Cerebellar nuclear complex (tissue), 1 donor: ENCODE measurements at places on chromosomes 6 and 20.

- DNase-seq, result no peak
Measured at GRCh38 chr20:16228722-16229121, 344.5 kb downstream of the KIF16B start.

- no peak for DNase-seq
Measured at GRCh38 chr6:43827898-43828297, 57.9 kb downstream of the VEGFA start.

DNA sequence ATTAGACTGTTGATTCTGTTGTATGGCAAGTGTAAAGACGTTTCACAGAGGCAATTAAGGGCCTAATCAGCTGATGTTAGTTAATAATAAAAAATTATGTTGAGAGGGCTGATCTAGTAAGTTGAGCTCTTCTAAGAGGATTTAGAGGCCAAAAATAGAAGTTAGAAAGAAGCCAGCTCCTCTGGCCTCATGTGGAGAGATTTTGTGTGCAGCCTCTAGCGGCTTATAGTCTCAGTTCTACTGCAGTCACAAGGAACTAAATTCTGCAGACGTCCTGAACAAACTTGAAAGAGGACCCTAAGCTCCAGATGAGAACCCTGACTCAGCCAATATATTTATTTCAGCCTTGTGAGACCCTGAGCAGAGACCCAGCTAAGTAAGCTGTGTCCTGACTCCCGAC is 498.6 kb downstream of the BTBD3 start:
- no peak for DNase-seq

GRCh38 chr6:9532621-9533557 is 882.0 kb downstream of the TFAP2A start:
- DNase-seq, result no peak

DNA sequence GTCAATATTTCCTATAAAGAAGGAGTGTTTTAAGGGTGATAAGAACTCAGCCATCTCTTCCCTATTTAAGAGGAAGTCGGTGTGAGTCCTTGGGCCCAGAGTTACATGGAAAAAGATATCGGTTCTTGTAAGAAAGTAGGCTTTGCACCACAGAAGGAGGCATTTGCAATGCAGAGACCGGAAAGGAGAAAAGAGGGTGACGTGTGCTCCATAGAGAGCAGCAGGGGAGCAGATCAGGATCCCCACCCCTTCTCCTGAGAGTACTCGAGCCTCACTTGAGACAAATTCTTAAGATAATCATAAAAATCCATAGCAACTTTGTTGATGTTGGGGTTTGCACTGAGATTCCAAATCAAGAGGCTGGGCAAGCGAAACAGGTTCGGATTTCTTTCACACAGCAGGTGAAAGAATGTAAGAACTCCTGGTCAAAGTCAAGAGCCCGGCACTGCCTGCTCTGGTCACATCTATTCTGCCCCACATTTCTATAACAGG is 27.8 kb downstream of the FOXA2 start:
- DNase-seq, result no peak

GRCh38 chr20:22746957-22747356 is 162.6 kb upstream of the FOXA2 start:
- DNase-seq, result no peak

DNA sequence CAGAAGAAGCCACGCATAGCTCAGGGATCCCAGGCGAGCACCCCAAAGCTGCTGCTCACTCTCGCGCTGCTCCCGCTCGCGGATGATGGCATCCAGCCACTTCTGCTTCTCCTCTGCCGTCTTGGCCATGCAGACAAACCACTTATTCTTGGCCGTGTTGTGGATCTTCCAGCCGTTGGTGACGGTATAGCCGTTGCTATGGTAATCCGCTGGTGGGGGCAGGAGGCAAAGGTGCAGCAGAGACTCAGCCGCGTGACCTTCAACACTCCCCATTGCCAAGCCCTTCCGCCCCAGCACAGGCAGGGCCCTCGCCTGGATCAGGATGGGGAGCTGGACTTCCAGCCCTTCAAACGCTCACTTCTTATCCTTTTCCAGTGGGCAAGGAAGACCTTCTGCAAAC is 136.9 kb downstream of the PREX1 start:
- no peak for DNase-seq

DNA sequence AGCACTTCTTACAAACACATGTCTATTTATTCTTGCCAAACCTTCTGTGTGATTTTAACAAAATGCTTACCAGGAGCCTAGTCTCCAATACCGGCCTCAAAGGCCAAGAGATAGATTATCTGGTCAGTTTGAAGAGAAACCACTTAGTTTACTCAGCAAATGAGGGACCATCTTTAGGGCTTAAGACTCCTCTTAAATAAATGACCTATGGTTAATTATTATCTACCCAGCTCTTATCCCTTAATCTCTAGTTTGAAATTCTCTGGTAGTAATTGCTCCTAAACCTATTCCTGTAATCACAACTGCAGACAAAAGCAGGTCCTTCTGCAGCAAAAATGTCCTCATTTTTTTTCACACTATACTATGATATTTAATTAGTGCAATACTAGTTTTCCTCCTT is 301.8 kb downstream of the KIF16B start:
- DNase-seq, result no peak

GRCh38 chr6:78199044-78199443 is 546.2 kb downstream of the MEI4 start:
- DNase-seq, result no peak

GRCh38 chr6:109687271-109687761 is 3.7 kb downstream of the AK9 start:
- no peak for DNase-seq

- DNase-seq, result no peak
Measured at GRCh38 chr6:5850848-5851255, 155.9 kb downstream of the NRN1 start.

DNA sequence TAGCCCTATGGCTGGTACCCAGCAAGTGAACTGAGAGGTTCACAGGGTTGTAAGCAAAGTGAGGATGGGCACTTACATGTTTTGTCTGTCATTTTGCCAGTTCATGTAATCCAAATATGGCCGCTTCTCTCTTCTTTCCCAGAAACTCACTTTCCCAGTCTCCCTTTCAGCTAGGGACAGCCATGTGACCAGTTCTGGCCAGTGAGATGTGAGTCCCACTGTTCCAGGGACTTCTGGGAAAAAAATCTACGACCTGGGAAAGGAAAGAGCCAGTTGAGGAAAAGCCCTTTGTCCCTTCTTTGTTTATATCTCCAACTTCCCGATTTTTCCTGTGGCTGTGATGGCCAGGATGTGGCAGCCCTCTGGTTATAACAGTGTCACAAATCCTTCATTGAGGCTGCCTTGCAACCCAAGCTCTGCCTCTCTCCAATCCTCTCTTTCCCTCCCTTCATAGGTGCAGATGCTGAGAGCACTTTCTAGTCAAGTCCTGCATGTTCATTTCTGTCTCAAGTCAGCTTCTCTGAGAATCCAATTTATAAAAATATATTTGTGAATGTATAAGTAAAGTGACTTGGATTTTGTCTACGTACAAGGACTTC is 148.6 kb upstream of the ZFP64 start:
- DNase-seq, result no peak

- no peak for DNase-seq
Measured at GRCh38 chr6:106247733-106248132, 77.8 kb downstream of the ATG5 start.

- no peak for DNase-seq
Measured at GRCh38 chr6:139679516-139680179, 305.2 kb upstream of the CITED2 start.

DNA sequence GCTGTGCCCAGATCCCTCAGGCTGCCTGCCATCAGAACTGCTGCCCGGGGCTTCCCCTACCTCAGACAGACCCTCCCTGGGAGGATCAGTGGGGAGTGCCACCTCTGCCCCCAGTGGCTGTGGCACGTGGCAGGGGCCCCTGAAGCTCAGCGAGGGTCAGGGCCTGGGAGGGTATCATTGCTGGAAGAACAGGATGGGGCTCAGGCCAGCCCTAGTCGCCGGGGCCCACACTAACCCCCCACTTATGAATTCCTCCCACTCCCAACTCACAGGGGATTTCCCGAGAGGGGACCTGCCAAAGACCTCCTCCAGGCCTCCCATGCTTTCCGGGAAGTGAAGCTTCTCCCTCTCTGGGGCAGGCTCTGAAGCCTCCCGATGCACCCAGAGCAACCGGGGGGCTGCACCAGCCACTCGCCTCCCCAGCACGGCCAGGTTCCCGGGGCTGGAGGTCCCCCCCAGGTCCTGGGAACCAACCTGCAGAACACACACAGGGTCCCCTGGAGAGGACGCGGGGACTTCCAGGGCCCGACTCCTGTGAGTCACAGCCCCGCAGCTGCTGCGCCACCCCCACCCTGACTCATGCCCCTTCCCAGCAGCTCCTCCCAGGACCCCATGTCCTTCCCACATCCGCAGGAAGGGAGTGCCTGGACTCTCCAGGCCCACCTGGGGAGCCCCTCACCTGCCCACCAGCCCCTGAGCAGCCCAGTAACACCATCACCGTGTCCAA is 2.5 kb downstream of the TNFRSF6B start:
- no peak for DNase-seq

DNA sequence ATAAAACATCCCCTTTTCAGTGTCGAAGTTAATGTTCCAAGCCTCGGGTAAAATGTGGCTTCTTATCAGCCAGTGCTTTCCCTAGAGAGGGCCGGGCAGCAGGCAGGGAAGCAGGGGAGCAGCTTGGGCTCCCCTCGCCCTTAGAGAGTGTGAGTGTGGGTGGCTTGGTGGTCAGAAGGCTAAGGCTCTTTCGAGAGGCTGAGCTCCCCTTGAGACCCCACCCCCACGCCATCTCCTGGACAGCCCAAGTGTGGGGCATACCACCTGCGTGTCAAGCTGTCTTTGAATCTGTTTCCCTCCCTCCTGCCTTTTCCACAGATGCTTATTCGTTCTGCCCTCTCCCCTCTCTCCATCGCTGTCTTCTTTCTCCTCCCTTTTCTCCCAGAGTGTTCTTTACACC is 95.1 kb upstream of the FOXP4 start:
- no peak for DNase-seq

- no peak for DNase-seq
Measured at GRCh38 chr6:139017227-139017626, 11.3 kb upstream of the ABRACL start.

- no peak for DNase-seq
Measured at GRCh38 chr6:164130151-164130550, 715.6 kb downstream of the QKI start.

GRCh38 chr20:3935295-3935955 is 46.2 kb downstream of the PANK2 start:
- DNase-seq, result peak; percentile 13

DNA sequence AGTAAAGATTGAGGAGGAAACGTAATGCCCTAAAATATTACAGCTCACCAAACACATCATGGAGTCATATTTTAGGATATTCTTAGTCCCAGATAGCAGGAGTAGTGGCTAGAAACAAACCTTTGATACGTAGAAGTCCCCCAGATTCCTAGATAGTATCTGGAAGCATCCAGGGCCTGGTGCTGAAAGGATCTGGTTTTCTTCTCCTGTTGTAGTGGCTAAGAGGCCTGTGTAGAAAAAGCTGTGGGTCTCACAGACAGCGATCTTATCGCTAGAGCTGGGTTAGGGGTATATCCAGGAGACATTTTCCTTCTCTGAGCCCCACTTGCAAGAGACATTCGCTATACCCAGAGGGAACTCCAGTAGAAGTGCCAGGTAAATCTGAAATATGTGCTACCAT is 139.9 kb downstream of the KCNQ5 start:
- DNase-seq, result no peak

DNA sequence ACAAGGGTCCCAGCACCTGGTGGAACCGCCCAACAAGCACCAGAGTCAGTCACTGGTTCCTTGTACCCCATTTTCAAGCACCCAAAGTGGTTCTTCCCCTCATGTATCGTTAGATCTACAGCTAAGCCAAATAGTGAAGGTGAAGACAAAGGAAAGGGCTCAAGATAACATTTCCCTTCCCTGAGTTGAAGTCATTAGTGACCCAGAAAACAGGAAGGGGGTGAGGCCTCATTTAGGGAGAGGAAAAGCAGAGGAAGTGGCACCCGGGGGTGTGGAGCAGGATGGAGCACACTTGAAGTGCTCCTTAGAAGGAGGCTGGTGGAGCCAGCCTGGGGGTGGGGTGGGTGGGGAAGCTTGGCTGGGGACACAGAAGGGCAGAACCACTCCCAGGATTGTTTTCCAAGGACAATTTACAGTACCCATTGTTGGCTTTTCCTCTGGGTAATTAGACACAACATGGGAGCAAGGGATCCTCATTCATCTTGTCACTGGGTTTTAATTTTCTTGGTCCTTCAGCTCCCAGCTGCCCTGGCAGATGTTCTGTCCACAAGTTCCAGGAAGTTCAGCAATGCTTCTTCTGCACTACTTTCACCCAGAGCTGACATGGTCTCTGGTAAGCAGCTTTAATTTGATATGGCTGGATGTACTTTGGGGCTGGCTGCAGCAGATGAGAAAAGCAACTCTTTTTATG is 73.3 kb upstream of the CD93 start:
- no peak for DNase-seq

DNA sequence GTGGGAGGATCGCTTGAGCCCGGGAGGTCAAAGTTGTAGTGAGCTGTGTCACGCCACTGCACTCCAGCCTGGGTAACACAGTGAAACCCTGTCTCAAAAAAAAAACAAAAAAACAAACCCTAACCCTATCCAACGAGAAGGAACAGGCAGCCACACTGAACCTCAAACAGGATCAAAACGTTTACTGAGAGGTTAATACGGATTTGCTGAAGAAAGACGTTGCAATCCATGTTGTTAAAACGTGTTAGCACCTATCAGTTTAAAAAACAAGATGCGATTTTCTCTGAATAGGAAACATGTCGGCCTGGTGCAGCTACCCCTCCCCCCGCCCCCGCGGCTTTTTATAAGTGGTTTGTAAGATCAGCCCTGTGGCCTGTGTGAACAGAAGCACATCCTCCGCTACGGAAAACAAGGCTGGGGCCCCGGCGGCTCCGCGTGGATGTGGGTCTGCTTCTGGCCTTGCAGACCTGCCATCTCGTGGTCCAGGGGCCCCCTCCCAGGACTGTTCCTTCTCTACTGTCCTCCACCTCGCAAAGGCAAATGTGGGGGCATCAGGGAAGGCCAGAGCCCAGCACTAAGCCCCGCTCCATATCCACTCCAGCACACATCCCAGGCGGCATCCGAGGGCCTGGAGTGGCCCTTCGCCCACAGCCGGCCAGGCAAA is 11.4 kb downstream of the SLC2A4RG start:
- no peak for DNase-seq

DNA sequence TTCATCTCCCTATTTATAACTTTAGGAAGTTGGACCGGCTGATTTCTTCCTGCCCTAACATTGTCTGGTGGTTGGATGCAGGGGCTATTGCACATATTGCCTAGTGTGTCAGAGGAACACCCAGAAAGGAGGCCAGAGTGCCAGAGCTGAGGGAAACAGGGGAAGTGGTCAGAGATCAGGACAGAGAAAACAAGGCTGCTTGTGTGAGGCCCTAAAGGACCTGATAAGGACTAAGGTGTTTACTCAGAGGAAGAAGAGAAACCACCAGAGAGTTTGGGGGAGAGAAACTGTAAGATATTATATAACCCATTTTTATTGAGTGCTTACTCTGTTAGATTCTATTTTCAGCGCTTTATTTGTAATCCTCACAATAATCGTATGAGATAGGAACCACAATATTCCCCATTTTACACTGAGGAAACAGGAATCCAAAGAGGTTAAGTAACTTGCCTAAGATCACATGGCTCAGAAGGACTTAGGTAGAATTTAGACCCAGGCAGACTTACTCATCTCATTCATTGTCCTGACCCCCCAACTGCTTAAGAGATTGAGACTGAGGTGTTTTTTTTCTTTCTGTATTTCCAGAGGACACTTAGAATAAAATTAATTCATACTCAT is 54.0 kb upstream of the REV3L start:
- no peak for DNase-seq

- no peak for DNase-seq
Measured at GRCh38 chr6:159080217-159080976, 35.6 kb upstream of the TAGAP start.
